ENCODE measurements at places on chromosomes 7 and 10.

GRCh38 chr7:44678471-44679179 lies 70.0 kb upstream of the ZMIZ2 start:
- DNase-seq: no peak

- peak; percentile 70 for DNase-seq
Observed at GRCh38 chr7:1086588-1087464, 1.1 kb upstream of the GPER1 start.

DNA sequence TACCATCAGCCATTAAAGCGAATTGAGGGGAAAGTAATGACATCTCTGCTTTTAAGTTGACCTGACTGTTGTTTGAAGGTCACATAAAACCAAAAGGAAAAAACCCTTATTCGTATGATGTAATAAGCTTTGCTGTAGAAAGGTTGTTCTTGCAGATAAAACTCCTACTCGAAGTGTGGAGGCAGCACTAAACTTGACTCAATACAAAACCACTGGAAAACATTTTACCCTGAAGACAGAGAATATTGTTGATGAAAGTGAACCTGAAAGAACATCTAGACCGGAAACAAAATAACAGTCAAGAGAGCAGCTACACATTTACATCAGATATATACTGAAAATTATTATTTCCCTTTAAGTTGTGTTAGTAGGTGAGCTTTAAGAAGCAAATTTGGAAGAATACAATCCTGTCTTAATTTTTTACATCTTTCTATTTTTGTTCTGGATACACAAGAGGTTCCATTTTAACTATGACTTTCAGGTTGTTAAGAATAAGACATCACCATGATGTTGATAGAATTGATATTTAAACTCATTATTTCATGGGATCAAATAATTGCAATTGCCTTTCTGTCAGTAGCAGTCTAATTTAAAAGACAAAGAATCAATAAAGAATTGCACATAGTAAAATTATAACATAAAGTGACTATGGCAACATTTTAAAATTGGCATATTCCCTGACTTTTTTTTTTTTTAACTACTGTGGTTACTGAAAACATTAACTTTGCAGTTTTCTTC lies 6.4 kb downstream of the ETV1 start:
- DNase-seq: no peak

DNA sequence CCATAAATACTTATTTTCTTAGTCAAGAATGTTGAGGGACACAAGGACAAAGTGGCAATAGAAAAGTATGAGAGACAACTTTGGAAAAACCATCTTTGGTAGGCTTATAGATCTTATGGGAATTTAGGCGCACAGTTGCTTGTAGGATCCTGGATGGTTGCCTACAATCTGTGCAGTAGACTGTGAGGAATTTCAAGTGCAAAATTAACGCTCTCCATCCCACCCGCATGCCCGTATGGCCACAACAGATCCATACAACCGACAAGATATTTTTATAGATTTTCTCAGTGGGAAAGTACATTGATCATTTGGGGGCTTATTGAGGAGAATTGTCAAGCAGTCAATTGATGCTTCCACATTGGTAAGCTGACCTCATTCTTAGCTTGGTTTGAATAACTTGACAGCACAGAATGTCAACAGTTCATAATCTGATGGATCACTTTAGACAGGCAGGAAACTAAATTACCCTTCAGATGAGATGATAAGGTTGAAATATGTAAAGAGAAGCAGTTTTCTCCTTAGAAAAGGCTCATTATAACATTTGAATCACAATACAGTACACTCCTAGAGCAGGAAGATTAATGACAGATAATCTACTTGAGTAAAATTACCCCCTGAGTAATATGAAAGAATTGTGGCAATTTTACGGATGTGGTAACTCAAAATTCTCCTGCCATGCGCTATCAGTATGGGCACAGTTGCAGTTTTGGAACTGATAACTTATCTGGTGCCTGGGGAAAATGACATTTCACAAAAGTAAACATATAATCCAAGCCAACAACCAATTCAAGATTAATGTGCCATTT lies 479.7 kb downstream of the KIF20B start:
- no peak for DNase-seq

DNA sequence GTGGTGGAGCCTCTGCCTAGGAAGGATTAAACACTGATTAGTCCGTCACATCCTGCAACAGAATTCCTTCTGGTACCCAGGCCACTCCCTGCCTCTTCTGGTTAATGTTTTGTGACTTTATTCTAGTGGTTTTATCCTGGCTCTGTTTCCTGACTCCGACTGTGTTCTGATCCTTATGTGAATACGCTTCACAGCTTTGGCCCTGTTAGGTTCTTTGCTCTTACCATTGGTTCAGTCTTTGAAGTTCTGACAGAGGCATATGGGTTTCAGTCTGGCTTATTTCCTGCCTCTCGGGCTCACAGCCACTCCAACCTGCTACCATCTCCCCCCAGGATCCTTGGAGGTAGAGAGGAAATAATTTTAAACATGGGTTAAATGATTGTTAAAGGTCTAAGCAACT lies 23.2 kb upstream of the FGL2 start:
- DNase-seq: no peak

- DNase-seq: no peak
Observed at GRCh38 chr10:61271127-61271780, 181.9 kb downstream of the TMEM26 start.

DNA sequence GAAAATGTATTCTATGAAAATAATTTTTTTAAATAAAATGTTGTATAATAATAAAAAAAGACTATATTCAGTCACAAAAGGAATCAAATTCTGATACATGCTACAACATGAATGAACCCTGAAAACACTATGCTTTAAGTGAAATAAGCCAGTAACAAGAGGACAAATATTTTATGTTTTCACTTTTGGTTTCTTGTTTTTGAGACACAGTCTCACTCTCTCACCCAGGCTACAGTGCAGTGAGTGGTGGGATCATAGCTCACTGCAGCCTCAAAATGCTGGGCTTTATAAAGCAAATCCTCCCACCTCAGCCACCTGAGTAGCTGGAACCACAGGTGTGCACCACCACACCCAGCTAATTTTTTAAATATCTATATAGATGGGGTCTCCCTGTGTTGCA lies 64.2 kb downstream of the CNOT4 start:
- DNase-seq: no peak

DNA sequence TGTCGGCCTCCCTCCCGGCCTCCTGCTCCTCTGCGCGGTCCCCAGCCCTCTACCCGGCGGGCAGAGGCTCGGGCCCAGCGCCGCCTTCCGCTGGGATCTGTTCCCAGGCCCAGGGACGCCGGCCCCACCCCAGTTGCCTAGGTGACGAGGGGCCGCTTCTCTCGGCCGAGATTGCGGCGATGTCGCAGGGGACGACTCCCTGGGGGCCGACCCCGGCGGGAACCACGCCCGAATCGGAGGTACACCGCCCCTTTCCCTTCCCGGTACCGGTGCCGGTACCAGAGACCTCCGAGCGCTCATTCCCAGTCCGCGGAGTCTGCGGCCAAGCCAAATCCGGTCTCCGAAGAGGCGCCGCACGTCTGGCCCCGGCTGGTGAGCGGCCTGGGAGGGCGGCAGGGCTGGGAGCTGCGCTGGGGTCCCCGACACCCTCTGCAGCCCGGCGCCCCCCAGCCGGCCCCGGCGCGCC lies at the start of gene CABCOCO1:
Gene CABCOCO1, plus strand, starts transcription at position 136 of the 466 bp plus-strand sequence. Its CDS starts 44 bp downstream, at position 180.
- no peak for DNase-seq

GRCh38 chr7:85554236-85555178 lies 367.7 kb upstream of the SEMA3D start:
- DNase-seq: peak; percentile 24

DNA sequence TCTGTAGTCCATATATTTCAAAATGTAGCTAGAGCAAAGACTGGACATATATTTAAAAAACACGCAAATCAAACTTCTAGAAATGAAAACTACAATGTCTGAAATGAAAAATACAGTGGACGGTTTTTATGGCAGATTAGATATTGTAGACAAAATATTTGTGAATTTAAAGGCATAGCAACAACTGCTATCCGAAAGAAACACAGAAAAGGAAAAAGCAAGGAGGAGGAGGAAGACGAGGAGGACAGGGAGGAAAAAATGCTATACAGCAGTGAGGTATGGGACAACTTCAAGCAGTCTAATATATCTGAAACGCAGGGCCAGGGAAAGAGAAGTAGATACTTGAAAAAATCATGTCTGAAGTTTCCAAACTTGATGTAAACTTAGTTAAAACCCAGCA lies 13.3 kb downstream of the WASL start:
- DNase-seq: no peak

DNA sequence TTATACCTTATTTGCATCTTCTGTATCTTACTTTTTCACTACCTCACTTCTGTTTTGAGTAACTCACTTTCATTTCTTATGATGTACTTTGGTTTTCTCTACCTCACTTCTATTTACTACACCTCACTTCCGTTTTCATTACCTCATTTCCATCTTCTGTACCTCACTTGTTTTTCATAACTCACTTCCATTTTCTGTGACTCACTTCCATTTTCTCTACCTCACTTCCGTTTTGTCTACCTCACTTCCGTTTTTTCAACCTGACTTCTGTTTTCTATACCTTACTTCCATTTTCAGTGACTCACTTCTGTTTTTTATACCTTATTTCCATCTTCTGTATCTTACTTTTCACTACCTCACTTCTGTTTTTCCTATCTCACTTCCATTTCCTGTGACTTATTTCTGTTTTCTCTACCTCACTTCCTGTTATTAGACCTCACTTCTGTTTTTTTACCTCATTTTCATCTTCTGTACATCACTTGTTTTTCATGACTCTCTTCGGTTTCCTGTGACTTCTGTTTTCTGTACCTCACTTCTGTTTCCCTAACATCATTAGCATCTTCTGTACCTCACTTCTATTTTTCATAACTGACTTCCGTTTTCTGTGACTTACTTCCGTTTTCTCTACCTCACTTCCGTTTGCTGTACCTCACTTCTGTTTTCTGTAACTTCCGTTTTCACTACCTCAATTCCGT lies 493.1 kb upstream of the AKR1E2 start:
- DNase-seq: no peak

GRCh38 chr7:101985903-101986734 lies 168.7 kb downstream of the CUX1 start:
- no peak for DNase-seq

DNA sequence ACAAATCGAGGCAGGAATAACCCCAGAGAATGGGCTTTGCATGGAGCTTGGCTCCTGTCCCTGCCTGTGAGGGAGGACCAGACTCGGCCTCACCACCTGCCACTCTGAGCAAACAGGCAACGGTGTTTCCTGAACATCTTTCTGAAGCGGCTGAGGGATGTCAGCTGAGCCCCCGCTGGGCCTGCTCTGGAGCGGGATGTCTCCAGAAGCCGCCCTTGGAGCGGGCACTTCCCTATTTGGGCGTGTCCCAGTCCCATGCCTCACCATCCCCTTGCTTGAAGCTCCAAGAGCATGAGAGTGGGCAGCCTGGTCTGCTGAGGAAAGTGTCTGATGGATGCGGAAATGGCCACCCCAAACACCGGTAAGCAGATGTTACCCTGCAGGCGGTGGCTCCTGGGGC lies 10.2 kb downstream of the ALKBH4 start:
- DNase-seq: no peak

DNA sequence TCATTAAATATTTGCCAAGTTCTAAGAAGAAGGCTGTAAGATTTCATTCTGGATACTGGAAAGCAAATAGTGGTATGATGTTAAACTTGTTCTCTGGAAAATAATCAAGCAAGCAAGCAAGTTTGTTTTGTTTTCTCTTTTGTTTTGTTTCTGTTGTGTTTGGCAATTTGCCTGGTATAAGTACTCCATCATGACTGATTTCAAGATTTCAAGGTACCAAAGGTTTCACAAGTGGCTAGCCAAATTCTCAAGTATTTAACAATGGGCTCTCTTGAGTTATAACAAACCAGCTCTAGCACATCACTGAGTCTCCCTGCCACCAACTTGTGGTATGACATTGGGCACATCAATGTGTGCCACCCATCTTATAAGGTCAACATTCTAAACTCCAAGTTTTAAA lies 151.7 kb upstream of the IGFBP3 start:
- DNase-seq: no peak

DNA sequence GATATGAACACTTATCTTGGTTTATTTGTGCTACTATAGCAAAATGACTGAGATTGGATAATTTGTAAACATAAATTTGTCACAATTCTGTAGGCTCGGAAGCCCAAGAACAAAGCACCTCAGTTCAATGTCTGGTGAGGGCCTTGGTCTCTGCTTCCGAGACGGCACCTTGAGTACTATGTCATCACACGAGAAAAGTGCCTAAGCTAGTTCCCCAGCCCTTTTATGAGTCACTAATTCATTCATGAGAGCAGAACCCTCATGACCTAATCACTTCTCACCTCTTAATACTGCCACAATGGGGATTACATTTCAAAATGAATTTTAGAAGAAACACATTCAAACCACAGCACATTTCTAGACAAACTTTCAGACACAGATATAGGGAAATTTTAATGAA lies 52.0 kb upstream of the PRSS1 start:
- no peak for DNase-seq

GRCh38 chr7:117993377-117994003 lies 120.2 kb upstream of the CTTNBP2 start:
- no peak for DNase-seq

- no peak for DNase-seq
Observed at GRCh38 chr7:19442016-19442785, 266.6 kb downstream of the POLR1F start.

DNA sequence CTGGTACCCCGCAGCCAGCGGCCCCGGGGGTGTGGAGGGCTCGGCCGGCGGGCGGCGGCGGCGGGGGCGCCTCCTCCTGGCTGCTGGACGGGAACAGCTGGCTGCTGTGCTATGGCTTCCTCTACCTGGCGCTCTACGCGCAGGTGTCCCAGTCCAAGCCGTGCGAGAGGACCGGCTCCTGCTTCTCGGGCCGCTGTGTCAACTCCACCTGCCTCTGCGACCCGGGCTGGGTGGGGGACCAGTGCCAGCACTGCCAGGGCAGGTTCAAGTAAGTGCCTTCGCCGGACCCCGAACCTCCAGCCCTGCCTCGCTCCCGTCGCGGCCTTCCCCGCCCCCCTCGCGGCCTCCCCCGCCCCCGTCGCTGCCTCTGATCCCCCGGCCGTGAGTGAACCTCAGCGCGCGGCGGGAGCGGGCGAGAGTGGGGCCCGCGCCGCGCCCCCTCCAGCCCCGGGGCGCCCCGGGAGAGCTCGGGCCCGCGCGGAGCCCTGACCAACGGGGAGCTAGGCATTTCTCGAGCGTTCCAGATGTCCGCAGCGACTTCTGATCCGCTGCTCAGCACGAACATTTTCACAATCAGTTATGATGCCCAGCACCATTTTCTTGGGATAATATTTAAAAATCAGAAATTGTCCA lies 727 bp downstream of the ATRNL1 start:
- no peak for DNase-seq

- no peak for DNase-seq
Observed at GRCh38 chr7:158524749-158525635, 62.6 kb downstream of the PTPRN2 start.

DNA sequence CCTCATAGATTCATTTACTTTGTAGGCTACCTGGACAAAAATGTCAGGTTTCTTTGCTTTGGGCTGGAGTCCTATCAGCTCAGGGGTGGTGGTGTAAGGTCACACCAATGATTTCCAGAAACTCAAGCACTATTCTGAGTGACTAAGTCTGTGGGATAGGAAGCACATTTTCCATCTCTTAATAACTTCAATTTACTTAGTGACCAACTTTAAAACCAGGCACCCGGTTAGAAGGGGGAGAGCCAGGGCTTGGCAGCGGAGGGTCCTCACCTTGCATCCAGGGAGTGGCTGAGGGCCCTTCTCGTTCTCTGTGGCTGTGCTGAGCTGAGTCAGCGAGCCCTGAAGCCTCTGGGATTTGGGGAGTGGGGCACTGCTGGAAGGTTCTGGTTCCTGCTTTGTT lies 6.7 kb downstream of the CHST3 start:
- DNase-seq: no peak
